HCT116 (cell line): ENCODE measurements at places on chromosomes 11 and 22. TPM values are rescaled to one million over a fixed set of nuclear protein-coding genes. Genes with fewer than 3 reads are reported as not detected.
A peak's percentile ranks its signal among the peaks of the same experiment; 100 is the strongest.

DNA sequence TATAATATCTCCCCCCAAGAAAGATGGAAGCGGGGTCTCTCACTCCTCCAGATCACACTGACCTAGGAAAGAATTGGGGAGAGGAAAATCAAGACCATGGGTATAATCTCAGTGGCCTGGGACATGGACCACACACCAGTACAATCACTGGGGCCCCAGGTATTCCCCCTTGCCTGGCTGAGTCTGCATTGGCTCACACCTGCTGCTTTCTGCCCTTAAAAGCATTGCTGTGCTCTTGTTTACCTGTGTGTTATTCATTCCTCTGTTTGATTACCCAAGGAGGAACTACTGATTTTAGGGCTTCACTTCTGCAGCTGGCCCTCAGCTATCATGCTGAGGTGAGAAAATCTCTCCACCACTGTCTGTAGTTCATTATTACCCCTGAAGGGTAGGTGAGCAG is 14.0 kb upstream of the PARVA start:
- no peak for DNase-seq

GRCh38 chr11:133285359-133285758 is 246.9 kb downstream of the OPCML start:
- DNase-seq, result no peak

DNA sequence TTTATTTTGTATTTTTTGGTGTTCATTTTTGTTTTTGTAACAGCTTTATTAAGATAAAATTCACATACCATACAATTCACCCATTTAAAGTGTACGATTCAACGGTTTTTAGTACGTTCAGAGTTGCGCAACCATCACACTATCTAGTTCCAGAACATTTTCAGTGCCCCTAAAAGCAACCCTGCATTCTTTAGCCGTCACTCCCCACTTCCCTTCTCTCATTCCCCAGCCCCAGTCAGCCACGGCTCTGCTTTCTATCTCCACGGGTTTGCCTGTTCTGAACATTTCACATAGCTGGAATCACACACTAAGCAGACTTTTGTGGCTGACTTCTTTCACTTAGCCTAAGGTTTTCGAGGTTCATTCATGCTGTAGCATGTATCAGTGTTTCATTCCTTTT is 9.6 kb upstream of the KCNQ1OT1 start:
- DNase-seq, result no peak

DNA sequence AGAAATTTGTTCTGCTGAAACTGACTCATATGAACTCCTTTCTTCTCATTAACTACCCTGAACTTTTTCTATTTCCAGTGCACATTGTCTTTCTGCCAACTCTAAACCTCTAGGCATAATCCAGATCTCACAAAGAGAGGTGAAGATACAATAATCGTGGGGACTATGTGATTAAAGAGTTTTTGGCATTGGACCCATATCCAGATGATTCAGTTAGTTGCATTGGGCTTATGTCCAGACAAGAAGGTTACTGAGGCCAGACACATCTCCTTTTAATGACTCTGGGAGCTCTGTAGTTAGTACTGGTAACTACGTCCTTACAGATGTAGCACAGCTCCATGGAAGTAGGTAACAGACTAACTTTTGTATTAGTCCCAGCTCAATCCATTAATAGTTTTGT is 273.0 kb downstream of the CASP12 start:
- no peak for DNase-seq

GRCh38 chr11:72236083-72236697 is 7.8 kb downstream of the PHOX2A start:
- no peak for DNase-seq

GRCh38 chr11:108853864-108854263 is 189.0 kb downstream of the DDX10 start:
- no peak for DNase-seq

Gene EFCAB6
- 0.52 TPM for total RNA-seq

DNA sequence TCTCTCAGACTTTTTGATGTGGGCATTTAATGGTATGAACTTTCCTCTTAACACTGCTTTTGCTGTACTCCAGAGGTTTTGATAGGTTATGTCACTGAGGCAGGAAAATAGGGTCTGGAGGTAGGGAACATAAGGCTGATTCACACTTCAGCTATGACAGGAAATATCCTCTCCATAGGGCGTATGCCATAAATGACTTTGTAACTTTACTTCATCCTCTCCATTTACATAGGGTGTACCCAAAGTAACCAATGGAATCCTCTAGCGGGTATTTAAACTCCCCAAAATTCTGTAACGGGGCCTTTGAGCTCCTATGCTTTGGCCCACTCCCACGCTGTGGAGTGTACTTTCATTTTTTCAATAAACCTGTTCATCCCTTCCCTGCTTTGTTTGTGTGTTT is 49.5 kb downstream of the OR2AT4 start:
- no peak for DNase-seq

GRCh38 chr11:23586173-23586572 is 725.9 kb upstream of the CCDC179 start:
- DNase-seq, result no peak

DNA sequence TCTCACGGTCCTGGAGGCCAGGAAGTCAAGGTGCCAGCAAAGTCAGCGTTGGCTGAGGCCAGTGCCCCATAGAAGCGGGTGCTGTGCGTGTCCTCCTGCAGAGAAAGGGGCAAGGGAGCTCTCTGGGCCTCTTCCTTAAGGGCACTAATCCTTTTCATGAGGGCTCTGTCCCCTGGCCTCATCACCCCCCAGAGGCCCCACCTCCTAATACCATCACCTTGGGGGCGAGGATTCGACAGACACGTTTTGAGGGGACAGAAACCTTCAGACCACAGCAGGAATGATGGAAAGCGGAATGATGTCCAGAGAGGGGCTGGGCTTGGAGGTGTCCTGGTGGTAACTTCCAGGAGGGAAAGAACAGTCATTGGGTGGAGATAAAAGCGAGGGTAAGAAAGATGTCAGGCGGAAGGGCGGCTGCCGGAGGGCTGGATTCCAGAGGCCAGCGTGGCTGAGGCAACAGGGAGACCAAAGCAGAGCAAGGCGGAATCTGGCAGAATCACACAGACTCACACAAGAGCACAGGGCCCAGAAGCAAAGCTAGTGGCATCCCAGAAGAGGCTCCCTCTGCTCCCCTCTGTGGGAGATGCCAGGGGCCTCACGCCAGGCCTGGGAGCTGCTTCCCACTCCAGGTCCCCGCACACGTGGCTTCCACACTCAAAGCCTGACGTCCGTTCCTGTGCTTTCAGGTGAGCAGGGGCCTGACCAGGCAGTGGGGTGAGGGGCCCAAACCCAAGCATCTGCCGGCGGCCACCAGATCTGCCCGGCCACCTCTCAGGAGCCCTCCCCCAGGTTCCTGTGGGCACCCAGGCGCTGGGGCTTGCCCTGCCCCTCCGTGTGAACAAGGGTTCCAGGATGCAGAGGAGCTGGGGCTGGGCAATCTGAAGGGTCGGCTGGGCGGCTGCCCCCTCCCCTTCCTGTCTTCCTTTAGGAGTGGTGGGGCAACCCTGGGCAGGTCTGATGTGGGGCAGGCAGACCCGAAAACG is 784.5 kb downstream of the BRD1 start:
- DNase-seq, result no peak

- no peak for DNase-seq
Observed at GRCh38 chr11:19432370-19433061, 191.8 kb upstream of the E2F8 start.

Gene RIMBP3B
- total RNA-seq, result 0.25 TPM

- no peak for DNase-seq
Observed at GRCh38 chr11:119206511-119207414, 624 bp downstream of the CBL start.

- DNase-seq, result peak; percentile 71
Observed at GRCh38 chr11:59857439-59858434, 8.6 kb downstream of the TCN1 start.

Gene ZP1
- not detected for total RNA-seq

DNA sequence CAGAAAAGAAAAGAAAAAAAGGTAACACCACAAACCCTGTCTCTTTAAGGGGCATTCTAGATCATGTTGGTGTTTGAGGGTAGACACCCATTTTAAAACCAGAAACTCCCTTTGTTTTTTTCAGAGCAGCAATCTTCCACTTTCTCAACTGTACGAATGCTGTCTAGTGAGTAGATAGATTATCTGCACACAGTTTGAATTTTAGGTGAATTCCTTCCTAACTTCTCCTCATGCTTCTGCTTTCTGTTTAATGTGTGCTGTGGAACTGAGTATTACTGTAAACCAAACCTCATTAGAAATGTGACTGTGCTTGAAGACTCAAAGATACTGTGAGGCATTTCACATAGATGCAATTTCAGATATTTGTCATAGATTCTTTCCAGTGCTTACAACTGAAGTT is 102.4 kb downstream of the PRMT3 start:
- no peak for DNase-seq

Gene CRYBA4
- not detected for total RNA-seq

Gene ART1
- not detected for total RNA-seq

Gene TUB
- 0.02 TPM for total RNA-seq

Gene DGCR6
- total RNA-seq, result 4.6 TPM

- DNase-seq, result no peak
Observed at GRCh38 chr11:72232260-72233055, 7.9 kb downstream of the INPPL1 start.

- peak; percentile 8 for DNase-seq
Observed at GRCh38 chr11:122910775-122911174, 28.2 kb downstream of the JHY start.

- DNase-seq, result no peak
Observed at GRCh38 chr11:48134221-48134922, 82.2 kb upstream of the OR4B1 start.

DNA sequence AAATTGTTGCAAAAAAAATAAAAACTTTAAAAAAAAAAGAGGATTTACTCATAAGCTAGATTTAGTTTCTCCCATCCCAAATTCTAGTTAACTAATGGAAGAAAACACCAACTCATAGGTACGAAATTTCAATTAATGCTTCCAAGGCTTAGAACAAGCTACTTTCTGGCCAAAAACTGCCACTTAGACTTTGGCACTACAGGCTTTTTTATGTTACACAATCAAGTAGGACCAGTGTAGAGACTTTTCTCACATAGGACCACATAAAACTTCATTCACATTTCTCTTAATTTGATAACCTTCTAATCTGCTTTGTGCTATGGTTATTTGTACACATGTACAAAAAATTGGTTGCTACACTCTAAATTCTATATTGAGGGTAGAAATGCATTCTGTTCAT is 3.1 kb downstream of the ST13 start:
- DNase-seq, result no peak

GRCh38 chr11:3807909-3808860 is at the start of gene PGAP2:
PGAP2 (plus strand) TSS chr11:3808560; CDS start chr11:3811260, 2,700 bp downstream.
- DNase-seq, result peak; percentile 61

Gene OR8G1
- total RNA-seq, result not detected

Gene CREB3L1
- 0.37 TPM for total RNA-seq

DNA sequence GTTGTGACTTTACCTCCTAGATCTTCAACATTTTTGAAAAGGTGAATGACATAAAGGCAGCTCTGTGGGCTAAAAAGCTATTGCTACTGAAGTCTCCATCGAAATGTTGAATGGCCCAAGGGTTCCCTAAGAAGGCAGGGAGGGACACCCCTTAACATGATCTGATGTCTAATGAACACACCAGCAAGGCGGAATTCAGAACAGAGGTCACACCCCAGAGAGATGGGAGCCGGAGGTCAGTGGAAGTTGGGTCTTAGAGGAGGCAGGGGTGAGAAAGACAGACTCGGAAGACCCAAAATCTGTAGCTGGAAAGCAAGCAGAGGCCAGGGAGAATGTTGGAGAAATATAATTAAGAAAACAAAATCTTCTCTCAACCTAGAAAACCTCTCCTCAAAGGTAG is 79.0 kb downstream of the TRIM29 start:
- DNase-seq, result no peak

GRCh38 chr11:10327254-10327653 is 22.4 kb downstream of the ADM start:
- no peak for DNase-seq

DNA sequence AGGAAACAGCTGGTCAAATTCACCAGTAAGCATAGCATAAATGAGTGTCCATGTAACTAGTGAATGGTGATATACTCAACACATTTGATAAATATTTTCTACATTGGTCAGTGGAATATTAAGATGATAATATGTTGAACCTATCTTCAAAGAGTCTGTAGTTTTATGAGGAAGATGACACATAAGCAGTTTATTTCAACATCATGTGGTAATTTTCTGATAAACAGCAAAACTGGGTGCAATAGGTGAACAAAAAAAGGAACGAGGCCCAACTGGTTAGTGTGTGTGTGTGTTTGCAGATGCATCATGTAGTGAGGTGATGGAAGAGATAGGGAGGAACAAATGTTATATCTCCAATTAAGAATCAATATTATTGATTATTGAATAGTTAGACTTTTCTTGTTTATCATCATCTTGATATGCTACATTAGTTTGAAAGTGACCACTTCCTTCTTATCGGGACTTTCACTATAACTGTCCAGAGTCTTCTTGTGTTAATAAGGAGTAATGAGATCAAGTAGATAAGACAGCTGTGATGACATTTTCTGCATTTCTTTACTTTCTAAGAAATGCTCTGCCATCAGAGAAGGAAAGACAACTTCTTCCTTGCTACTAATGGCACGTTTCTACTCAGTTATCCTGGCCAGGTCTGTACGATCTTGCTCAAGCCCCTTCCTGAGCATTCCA is 270.7 kb downstream of the ETS1 start:
- DNase-seq, result no peak

Gene CDC42EP2
- 15.4 TPM for total RNA-seq

DNA sequence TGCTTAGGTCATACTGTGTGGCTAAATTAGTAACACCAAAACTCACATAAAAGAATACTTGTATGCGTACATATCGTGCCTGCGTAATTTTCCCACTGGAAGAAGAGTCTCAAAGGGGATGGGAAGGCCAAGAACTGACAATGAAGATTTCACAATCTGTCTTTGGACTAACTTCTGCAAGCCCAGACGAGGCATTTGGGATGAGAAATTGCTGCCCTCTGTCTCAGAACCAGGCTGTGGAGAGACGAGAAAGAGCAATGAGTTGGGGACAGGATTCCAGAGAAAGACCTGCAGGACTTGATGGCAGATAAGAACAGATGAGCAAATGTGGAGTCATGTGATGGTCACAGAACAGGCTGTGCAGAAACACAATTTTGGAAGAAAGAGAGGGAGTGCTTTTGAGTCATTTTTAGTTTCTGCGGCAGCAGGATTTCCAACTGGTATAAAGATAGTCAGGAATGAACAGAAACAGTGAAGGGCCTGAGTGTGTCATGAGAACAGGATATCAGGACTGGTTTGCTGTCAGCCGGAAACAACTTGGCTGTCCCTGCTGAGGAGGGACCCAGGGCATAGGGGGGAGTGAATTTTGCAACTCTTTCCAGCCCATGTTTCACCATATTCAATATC is 82.7 kb upstream of the CTSC start:
- no peak for DNase-seq

Gene TTC28
- 0.12 TPM for total RNA-seq

Gene CHADL
- 0.47 TPM for total RNA-seq

- DNase-seq, result no peak
Observed at GRCh38 chr11:2898366-2899079, 12.9 kb upstream of the CDKN1C start.

DNA sequence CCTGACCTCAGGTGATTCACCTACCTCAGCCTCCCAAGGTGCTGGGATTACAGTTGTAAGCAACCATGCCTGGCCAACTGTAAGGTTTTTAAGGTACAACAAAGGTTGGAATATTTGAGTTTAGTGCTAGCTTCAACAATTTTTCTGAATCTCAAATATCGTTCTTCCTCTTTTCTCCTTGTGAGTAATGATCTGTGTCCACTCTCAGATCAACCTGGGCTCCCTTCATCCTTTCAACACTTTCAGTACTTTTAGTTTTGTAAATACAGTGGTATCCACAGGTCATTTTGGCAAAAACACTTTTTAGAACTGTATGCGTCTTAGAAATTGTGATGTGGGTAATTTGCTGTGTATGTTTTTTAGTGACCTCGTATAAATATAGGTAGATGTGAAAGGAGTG is 7.9 kb downstream of the PACS1 start:
- DNase-seq, result no peak
